Bone marrow (tissue), 2 donors: ENCODE measurements at places on chromosomes 1 and 21.

DNA sequence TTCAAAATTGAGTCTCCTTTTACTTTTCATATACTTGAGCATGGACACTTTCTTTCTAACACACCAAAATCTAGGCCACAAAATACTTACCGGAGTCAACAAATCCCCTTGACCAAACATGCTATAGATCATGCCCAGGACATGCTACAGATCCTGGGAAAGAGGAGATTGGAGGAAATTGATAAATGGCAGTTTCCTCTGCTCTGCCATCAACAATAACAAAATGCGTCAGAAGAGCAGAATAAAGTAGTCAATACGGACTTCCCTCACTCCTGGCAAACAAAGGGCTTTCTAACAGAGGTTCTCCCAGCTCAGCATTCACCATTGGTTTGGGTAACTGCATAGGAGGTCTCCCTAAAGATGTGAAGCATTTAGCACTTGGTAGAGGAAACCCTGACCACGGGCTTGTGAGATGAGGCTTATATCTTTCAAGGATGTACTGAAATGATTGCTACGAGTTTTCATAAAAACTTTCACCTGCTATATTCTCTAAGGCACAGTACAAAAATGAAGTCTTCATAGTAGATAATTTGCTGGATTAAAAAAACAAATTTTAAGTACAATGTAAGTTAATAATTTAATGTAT is 283.8 kb upstream of the RUNX1 start:
- no peak for DNase-seq

- DNase-seq, result no peak
These were observed 102.0 kb upstream of the COA6 start for GRCh38 chr1:234271243-234271606.

- no peak for DNase-seq
These were observed 71.1 kb downstream of the SKI start for GRCh38 chr1:2299131-2299627.

DNA sequence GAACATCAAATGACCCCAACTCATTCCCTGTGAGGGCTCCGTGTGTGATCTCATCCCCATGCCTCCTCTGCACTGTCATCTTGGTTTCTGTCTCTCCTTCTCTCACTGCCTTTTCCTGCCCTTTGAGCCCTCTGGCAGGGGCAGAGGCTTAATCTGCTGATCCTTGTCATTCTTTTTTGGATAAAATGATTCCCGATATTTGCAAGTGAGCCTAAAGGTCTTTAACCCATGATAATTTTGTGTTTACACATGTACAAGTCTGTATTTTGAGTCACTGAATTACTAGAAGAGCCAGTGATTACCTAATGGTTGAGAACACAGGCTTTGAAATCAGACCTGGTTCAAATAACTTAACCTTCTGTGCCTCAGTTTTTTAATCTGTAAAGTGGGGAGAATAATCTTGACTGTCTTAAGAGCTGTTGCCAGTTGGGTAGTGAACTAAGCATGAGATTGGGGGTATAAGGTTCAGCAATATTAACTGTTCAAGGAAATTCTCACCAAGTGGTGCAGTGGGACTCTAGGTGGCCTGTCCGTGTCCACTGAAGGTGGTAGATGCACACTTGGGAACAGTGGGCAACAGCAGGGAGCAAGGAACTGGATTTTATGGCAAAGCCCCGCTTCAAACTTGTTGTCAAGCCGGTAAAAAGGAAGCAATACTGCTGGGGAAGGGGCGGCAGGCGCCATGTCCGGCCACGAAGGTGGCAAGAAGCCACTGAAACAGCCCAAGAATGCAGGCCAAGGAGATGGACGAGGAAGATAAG is 1.6 kb downstream of the ECHDC2 start:
- DNase-seq, result no peak
